ENCODE measurements at places on chromosomes 7 and 10.

- no peak for DNase-seq
Observed at GRCh38 chr10:27771231-27771630, 25.6 kb upstream of the MKX start.

DNA sequence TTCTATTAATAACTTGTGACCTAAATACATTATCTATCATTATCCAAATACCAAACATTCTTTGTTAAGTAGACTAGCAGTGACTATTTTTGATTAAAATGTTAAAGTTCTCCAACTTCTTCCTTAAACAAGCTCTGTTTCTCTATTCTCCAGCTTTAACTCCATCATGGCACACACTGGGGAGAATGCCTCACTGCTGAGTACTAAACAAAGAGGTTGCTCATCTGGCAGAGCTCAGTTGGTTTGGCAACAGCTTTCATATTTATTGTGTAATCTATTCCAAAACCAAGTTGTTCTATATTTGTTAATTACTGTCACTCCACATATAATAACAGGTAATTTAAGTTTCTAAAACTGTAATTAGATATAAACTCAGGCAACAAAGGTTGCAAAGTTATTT, 89.6 kb downstream of the USP6NL start:
- no peak for DNase-seq

GRCh38 chr7:84085147-84085546, 109.4 kb downstream of the SEMA3A start:
- no peak for DNase-seq

GRCh38 chr10:42976351-42977031, 100.4 kb upstream of the RET start:
- DNase-seq: no peak

- no peak for DNase-seq
Observed at GRCh38 chr7:84638339-84638697, 443.7 kb upstream of the SEMA3A start.

GRCh38 chr10:34341473-34341872, 473.6 kb downstream of the PARD3 start:
- DNase-seq: no peak

DNA sequence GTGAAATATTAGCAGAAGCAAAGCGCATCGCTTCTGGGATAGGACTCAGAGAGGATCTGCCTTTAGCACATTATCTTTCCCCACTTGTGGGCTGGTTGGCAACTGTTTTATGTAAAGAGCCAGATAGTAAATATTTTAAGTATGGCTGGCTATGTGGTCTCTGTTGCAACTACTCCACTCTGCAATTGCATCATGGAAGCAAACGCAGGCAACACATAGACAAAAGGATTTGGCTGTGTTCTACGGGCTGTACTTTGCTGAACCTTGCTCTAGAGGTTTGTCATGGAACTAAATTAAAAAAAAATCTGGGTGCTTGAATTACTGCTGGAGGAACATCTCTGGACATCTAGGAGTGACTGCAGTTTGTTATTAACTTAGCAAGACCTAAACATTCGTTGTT, 307.8 kb upstream of the TPK1 start:
- no peak for DNase-seq

- no peak for DNase-seq
Observed at GRCh38 chr10:130958981-130959751, 352.4 kb downstream of the TCERG1L start.

DNA sequence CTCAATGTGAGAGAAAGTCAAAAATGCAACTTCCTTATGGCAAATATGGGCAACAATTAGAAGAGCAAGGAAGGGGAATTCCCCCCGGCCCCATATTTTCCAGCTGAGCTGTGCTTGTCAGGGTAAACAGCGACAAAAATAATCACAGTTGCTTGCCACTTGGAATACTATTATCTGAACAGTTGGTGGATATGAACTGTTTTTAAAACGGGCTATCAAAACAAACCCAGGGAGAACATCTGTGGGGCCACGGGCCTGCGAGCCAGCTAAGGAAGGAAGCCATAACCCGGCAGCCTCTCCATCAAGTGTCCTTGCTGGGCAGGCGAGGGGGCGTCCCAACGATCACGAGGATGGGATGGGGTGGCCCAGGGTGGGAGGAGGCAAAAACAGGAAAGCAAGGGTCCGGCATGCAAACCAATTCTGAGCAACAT, 228.4 kb downstream of the ARHGAP12 start:
- no peak for DNase-seq

All from HCT116 (cell line).